ENCODE measurements at places on chromosomes 4 and X.

GRCh38 chr4:38634047-38634759, 29.8 kb upstream of the KLF3 start:
- no peak for DNase-seq

GRCh38 chr4:144316869-144317268, 176.4 kb upstream of the GYPA start:
- DNase-seq = no peak

DNA sequence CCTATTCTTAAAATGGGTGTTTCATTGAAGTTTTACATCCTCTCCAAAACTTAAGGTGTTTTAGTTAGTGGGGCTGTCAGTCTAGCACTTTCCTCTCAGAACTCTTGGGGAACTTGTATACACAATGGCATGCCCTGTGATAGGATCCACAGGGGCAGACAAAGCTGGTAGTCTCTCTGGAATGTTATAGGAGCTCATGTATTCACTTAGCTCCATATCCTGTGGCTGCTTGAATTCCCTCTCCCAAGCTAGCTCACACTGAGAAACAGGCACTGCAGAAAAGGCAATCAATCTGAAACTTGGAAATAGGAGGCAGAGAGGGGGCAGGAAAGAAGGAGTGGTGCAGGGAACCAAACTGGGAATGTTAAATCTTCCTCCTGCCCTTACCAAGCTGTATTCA, 26.3 kb upstream of the ARMCX2 start:
- no peak for DNase-seq

DNA sequence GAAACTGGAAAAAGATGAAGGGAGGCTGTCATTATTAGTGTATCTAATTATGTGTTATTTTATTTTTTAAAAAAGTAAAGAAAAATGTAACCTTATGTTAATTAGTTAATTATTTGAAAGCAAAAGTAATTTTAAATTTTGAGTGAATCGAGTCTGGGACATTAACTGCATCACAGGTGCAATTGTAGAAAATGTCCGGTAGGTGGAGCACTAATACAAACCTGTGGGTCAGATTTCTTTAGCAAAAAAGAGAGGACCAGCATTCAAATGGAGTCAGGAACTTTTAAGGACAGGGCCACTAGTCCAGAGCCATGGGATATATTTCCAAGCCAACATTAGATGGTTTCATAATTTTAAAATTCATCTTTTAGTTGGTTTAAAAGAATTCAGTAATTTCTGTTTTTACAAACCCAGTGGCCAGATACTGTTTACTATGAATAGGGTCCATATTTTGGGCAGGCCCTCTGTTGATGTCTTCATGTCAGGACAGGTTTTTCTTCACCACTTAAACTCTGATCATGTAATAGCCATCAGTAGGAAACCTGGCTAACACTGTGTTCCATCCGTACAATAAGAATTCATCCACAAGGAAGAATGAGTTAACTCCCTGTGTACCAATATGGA, 27.2 kb downstream of the BST1 start:
- peak; percentile 53 for DNase-seq

GRCh38 chr4:137420901-137421396, 111.3 kb downstream of the PCDH18 start:
- DNase-seq = no peak

DNA sequence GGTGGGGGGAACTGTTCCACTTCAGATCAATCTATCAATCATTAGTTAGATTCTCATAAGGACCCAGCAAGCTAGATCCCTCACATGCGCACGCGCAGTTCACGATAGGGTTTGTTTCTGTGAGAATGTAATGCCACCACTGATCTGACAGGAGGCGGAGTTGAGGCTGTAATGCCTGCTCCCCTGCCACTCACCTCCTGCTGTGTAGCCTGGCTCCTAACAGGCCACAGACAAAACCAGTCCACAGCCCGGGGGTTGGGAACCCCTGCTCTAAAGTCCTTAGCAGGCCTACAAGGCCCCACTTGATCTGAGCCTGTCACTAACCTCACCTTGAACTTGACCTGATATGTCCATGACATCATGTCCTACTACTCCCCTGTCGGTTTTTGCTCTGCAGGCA, 30.3 kb downstream of the ARL9 start:
- no peak for DNase-seq

DNA sequence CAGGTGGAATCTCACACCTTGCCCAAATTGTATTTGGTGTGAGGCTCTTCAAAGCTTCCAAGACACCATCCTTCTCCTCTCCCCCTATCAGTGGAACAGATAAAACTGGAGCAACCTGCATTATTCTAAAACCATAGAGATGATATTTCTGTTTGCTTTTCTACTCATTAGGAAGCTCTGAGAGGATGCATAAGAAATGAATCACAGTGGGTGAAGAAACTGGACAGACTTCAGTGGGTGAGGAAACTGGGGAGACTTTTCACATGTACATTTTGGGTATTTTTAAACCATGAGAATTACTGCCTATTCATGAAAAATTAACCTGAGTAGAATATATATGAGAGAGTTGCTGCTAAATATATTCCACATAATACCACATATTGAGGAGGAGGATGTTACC, 16.4 kb downstream of the HAND2 start:
- no peak for DNase-seq

- no peak for DNase-seq
Observed at GRCh38 chr4:5805270-5805669, 87.6 kb downstream of the CRMP1 start.

- no peak for DNase-seq
Observed at GRCh38 chrX:118182681-118183080, 66.1 kb upstream of the KLHL13 start.

DNA sequence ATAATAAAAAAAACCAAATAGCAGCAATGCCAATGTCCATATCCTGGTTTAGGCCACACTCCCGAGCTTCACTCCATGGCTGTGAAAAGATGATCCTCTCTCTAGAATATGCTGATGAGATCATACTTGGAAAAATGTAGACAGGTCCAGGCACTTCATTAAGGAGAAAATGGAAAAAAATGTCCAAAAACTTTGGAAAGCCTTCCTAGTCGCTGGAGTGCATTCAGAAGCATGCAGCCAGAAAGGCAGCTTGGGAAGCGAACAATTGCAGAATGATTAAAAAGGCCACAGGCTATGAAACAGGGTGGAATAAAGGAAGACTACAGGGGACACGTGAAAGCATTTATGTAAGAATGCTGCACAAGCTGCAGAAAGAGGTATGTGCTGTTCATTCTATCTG, 165.6 kb upstream of the HCCS start:
- no peak for DNase-seq

DNA sequence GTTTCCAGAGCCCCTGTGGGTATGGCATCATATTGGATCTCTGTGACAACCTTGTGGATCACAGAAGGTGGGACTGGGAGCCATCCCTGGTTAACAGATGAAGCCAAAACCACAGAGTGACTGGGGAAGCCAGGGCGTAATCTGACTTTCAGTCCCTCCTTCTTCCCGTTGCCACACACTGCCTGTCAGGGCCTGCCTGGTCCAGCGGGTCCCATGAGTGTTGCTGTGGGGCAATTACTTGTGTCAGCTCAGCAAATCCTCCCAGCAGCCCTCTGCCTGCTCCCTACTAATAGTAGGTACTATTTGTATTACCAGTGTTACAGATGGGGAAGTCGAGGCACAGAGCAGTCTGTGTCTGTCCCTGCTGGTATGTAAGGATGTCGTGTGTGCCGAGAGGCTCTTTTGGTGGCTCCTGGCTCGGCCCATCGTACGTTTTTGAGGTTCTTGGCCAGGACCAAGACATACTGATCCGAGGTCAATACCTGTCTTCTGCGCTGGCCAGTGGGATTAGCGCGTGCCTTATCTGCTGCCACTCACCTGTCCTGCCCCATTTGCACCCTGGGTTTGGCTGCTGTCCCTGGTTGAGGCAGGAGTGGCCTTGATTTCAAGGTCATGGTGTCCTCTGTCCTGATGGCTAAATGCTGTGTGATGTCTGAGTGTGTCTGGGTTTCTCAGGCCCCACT, 5.7 kb downstream of the NSG1 start:
- DNase-seq = no peak

DNA sequence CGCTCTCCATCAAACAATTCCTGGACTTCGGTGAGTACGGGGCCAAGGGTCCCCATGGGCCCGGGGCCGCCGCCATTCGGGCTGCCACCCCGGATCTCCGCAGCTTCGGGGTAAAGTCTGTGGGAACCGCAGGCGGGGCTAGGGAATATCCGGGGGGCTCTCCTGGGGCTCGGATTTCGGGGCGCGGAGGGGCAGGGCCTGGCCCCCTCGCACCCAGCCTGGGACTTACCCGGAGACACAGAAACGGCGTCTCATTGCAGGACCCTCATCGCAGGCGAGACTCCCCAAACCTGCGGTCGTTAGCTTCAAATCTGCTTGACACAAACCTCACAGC, 413 bp downstream of the PDK3 start:
- peak; percentile 40 for DNase-seq

DNA sequence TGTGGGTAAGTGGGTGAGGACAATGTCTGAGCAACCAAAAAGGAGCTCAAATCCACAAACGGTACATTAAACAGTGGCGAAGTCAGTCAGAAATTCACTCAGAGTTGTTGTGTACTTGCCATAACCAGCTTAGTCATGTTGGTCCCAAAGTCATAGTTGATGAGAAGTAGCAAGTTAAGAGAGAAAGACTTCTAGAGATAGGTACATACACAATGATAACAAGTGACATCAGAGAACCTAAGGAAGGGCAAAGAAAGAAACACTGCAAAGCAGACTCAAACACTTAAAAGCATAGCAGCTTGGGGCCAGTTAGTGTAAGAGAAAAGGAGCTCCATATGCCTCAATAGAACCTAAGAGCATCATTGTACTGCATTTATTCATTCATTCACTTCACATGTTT, 30.2 kb downstream of the DYNLT3 start:
- no peak for DNase-seq
